ENCODE measurements at places on chromosomes 4 and X. TPM values are rescaled to one million over a fixed set of nuclear protein-coding genes. Genes with fewer than 3 reads are reported as not detected.

MAGEA2B gene
- total RNA-seq, result not detected

- DNase-seq, result no peak
These were observed 116.0 kb downstream of the MXRA5 start for GRCh38 chrX:3230496-3230895.

EPHA5 gene
- not detected for total RNA-seq

DNA sequence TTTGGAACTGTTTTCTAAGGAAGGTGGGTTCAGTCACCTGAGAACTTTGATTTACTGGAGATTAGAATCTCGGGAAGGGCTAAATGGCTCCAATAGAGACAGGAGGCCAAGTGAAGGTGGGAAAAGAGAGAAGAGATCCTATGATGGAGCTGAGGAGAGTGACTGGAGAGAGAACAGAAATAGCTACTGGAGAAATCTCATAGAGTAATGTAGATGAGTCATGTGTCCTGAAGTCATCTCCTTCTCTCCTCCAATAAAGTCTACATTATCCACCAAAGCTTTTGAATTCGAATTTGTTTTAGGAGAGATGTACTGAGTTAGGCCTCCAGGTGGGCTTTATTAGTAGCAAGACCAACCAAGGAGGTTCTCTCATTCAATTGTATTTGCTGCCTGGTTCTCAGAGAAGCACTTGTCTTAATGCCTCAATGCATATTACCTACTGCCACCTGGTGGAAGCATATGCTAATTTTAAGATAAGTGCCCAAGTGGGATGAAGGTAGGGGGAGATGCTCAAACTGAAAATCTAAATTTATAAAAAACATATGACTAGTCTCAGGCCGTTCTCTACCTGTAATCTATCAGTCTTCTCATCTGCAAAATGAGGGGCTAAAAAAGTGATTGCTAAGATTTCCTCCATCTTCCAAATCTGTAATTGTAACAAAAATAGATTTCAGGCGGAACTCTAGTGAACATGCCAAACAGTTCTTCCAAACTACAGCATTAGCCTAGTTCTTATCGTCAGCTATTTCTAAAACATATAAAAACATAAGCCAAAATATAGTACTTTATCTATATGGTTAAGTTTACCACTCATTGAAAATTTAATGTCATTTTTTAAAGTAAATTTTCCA, 24.4 kb downstream of the TXK start:
- DNase-seq, result no peak

DNA sequence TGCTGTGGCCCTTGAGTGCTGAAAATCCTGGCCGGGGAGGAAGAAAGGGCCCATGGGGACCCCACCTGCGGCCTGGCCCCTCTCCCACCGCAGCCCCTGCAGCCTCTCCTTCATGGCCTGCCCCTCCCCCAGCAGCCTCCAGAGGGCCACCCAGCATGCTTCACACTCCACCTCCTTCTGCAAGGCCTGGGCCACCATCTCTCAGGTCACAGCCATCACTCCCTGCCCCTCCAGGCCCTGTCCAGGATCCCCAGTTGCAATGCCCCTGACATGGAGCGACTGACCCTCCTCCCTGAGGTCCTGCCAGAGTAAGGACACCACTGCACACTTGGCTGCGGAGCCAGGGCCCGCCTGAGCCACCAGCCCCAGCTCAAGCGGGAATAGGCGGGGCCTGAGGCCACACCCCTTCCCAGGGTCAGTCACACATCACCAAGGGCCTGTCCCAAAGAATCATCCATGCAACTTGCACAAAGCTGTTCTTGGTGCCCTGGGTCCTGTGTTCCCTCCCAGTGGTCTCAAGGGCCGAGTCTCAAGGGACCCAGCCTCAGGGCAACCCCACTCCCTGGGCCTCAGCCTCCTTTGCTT, 32.9 kb downstream of the CCNQ start:
- no peak for DNase-seq

DNA sequence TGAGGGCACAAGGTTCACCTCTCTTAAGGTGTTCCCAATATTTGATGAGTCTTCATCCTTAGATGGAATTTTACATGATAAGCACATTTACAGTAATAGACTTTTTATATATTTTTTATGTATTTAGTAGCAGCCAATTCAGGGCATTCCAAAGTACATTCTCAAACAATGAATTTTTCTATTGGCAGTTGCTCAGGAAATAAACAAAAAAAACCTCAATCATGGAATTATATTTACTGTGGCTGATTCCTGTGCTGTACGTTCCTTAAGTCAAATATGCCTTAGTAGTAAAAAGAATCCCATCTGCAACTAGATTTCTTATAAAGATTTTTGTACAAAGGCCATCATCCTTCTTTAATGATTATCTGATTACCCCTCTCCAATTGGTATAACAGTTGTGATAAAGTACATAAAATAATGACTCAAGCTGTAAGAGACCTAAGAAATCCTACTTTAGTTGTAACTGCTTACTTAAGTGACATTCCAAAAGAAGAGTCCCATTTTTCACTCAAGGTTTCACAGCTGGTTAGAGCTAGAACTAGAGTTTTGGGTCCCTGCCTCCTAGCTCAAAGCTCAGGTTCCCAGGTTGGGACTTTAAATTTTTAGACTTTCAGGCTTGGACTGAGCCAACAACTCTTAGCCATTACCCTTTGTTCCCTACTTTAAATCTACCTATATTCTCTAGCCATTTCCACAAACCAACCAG, 152.7 kb downstream of the FHIP1A start:
- DNase-seq, result no peak

DNA sequence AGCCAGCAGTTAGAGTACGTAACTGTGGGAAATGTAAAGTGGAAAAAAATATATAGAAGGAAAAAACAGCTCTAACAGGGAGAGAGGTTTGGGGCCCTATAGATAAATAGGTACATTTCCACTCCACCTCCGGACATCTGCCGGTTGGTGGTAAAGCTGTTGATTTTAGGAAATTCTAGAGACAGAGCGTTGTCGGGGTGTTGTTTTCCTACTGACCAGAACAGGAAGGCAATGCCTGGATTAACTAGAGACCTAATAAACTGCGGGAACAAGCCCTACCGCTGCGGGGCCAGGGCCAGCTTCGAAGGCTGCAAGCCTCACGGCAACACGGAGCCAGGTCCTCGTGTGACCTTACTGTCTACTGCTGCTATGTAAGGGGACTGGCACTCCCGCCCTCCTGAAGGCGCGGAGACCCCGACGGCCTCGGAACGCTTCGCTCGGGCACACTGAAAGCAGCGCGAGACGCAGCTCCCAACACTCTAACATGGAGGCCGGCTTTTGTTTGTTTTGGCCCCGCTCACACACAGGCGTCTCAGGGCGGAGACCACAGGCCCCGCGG, 702 bp upstream of the CDKN2AIP start:
- DNase-seq, result no peak

MGAT4D gene
- total RNA-seq, result not detected

DNA sequence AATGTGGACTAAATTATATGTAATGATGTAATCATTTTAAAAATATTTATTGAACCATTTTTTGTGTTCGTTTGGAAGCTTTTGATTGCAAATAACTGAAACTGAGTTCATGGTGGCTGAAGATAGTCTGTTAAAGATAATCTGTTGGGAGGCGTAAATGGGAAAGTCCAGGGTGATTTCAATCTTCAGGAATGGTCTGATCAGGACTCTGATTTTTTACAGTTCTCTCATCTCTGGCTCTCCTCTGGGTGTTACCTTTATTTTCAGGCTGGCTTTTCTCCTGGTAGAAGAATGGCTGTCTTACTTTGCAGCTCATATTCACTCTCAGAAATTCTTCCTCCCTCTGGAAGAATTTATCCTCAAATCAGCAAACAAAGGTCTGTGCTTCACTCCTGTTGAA, 199.0 kb upstream of the LEF1 start:
- DNase-seq, result no peak

GRCh38 chr4:84574069-84574720, 8.7 kb upstream of the CDS1 start:
- DNase-seq, result no peak

TRIM61 gene
- total RNA-seq, result 2.7 TPM

FGF2 gene
- total RNA-seq, result 3.0 TPM

GRCh38 chr4:121786221-121786620, 14.9 kb upstream of the EXOSC9 start:
- no peak for DNase-seq

GRCh38 chrX:63664083-63664482, 120.9 kb downstream of the ARHGEF9 start:
- no peak for DNase-seq

Measured in activated T-helper 2 cell treated with anti-CD3 and anti-CD28 coated beads, Interferon-gamma antibody, Interleukin-2, Interleukin-4, amounts not matched to agents 10 μg/mL and 5 μg/mL and 100 μg/mL, durations not matched to agents 14 hours and 24 hours and 36 hours (primary cell).